Pancreas (tissue), 10 donors: ENCODE measurements at places on chromosomes 6 and 20. TPM values are rescaled to one million over a fixed set of nuclear protein-coding genes. Genes with fewer than 3 reads are reported as not detected.

CBLN4 gene
- total RNA-seq, result 1.0 TPM

GRCh38 chr6:125208625-125209249, 55.2 kb downstream of the TPD52L1 start:
- DNase-seq, result no peak

DNA sequence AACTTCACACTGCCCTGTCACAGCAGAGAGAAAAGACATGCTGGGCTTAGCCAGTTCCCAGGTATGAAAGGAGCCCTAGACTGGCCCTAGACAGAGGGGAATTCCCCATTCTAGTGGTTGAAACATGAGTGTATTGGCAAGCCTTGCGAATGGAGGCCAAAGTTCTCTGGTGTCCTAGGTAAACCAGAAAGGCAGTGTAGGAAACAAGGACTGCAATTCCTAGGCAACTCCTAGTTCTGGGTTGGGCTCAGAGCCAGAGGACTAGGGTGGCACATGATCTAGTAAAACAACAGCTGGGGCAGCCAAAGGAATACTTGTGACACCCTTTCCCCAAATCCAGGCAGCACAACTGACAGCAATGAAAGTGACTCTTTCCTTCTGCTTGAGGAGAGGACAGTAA, 265.0 kb upstream of the EPHA7 start:
- no peak for DNase-seq

GRCh38 chr6:36618366-36619355, 24.5 kb downstream of the SRSF3 start:
- no peak for DNase-seq

PGC gene
- 24.4 TPM for total RNA-seq

- no peak for DNase-seq
Measured at GRCh38 chr6:148776321-148777308, 29.8 kb downstream of the UST start.

TRAPPC3L gene
- total RNA-seq, result not detected

DNA sequence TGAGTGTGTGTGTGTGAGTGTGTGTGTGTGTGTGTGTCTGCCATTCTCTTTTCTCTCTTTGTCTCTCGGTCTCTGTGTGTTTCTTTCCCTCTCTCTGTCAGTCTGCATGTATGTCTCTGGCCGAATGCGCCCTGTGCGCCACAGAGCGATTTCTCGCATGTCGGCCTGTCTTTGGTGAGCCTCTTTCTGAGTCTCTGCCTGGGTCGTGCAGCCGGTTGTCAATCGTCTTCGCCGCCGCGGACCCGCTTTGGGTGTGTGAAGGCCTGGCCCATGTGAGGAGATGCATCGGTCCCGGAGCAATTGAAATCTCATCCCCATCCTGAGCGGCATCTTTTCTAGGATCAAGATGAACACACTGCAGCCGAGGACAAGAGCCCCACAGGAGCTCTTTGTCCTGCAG, 1567.2 kb upstream of the DEFB115 start:
- DNase-seq, result peak; percentile 59

ELOVL2 gene
- 1.3 TPM for total RNA-seq

DNA sequence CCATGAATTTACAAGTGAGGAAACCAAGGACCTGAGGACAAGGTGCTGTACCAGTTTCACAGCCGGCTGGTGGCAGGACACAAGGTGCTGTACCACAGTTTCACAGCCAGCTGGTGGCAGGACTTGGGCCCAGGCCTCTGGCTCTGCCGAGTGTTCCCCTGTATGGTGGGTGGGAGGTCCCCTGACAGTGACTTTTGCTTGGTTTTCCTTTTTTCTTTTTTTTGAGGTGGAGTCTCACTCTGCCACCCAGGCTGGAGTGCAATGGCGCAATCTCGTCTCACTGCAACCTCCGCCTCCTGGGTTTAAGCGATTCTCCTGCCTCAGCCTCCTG, 212.4 kb downstream of the LY86 start:
- no peak for DNase-seq

DNA sequence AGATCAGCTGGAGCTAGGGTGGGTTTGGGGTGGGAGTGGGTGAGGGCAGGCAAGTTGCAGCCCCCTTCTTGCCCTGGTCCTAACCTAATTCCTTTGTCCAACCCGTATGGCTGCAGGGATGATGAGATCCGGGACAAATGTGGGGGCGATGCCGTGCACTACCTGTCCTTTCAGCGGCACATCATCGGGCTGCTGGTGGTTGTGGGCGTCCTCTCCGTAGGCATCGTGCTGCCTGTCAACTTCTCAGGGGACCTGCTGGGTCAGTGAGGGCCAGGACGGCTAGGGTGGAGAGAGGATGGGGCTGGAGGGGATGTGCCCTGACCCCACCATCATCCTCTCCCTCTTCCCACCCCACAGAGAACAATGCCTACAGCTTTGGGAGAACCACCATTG, 12.0 kb downstream of the TMEM63B start:
- DNase-seq, result no peak

- peak; percentile 85 for DNase-seq
Measured at GRCh38 chr6:110874880-110875547, 429 bp downstream of the AMD1 start.

GRCh38 chr6:144999127-144999526, 714.0 kb downstream of the UTRN start:
- no peak for DNase-seq

DNA sequence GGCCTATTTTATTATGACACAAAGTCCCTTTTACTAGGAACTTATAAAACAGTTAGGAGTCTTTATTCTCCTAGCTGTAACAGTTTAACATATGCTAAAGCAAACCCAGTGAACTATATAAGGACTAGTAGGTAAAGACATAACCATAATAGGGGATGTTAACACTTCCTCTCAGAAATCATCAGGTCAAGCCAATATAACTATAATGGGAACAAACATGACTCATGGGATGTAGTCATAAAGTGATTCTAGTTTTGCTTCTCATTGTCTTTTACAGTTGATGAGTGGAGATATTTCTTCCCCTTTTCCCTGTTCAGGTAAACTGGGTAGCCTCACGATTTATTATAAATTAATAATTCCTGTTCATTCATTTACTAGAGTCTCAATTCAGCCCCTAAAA, 9.7 kb downstream of the PTCHD4 start:
- no peak for DNase-seq

DNA sequence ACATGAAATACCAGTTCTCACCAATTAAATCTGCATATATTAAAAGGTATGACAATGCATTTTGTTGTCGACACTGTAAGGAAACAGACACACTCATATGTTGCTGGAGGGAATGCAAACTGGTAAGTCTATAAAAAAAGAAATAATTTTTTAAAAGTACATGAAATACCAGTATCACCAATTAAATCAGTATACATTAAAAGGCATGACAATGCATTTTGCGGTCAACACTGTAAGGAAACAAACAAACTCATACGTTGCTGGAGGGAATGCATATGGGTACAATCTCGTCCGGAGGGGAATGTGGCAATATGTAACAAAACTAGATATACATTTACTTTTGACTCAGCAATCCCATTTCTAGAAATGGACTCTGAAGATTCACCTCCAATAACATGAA, 6.5 kb downstream of the ZNF322 start:
- DNase-seq, result no peak

GRCh38 chr6:21905531-21905930, 312.0 kb downstream of the SOX4 start:
- no peak for DNase-seq

FAM50B gene
- 8.1 TPM for total RNA-seq

C6orf15 gene
- not detected for total RNA-seq

- no peak for DNase-seq
Measured at GRCh38 chr6:53192682-53193188, 44.1 kb upstream of the GCM1 start.

GRCh38 chr6:34158876-34159275, 13.0 kb upstream of the GRM4 start:
- no peak for DNase-seq

DNA sequence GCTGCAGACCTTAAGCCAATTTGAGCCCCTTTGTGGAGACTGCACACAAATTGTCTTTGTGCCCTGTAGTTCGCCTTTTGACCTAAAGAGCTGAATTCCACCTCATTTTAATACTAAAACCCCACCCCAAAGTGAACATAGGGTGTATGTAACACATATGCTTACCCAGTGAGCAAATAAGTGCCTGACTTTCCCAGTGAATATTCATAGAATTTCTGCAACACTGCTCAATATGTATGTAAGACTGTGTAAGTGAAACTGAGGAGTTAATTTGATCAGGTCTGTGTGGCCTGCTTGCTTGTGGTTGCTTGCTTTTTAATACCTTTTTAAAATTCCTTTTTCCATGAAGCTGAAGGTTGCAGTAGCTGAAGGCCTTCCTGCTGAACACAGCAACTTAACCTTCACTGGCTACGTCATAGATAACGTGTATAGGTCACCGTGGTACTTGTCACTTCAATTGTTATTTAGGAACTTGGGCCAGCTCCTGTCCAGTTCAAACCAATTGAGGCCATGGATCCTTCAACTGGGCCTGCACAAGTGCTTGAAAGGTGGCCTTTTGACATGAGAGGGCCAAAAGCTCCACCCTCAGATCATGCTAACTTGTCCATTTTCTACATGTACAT, 131.7 kb upstream of the BTBD3 start:
- no peak for DNase-seq

GRCh38 chr6:30127238-30128093, 8.5 kb upstream of the TRIM40 start:
- DNase-seq, result peak; percentile 49

STMND1 gene
- total RNA-seq, result 1.3 TPM

DNA sequence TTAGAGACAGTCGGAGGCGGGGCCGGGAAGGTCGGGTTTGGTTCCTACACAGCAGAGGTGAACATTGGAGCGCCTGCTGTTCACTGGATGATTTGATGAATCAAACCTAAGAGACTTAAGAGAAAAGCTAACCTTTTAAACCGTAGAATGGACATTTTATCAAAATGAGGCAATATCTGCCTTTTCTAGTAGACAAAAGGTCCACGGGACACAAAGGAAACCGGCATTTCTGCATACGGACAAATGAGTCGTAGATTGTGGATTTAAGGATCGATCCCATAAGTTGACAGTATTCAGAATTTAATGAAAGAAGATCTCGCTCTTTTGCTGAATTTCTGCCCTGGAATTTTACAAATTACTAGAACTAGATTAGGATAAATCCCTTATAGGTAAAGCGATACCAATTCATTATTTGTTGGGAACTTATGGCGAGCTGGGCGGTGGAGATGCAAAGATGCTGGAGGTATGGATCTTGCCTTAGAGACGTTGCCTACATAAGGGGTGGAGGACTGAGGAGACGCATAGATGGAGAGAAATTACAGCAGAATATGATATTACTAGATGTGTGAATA, 400 bp downstream of the PAK1IP1 start:
- no peak for DNase-seq

DNA sequence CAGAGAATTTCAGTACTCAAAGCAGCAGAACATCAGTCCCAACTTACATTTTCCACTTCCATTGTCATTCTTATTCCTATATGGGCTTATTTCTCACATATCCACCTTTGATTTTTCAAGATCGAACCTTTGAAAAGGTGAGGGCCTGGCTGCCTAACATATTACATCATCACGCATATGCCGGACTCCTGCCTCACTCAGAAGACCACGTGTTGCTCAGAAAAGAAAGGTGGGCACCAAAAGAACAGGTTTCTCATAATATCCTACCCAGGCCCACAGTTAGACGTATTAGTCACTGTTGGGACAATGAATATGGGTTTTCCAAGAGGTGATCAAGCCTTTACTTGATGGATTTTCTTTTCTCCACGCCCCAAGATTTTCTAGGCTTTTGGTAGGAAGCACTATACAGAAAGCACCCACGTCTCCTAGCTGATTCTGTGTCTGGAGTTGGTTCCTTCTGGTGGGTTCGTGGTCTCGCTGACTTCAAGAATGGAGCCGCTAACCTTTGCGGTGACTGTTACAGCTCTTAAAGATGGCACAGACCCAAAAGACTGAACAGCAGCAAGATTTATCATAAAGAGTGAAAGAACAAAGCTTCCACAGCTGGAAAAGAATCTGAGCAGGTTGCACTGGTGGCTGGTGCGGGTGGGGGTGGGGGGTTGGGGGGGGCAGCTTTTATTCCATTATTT, 168.9 kb downstream of the ATXN1 start:
- DNase-seq, result no peak

TMEM244 gene
- not detected for total RNA-seq

- no peak for DNase-seq
Measured at GRCh38 chr6:33490198-33490597, 35.8 kb downstream of the ZBTB9 start.

GRCh38 chr6:131631625-131632289, 3.7 kb upstream of the MED23 start:
- no peak for DNase-seq

TGM3 gene
- total RNA-seq, result not detected

ARHGAP40 gene
- not detected for total RNA-seq

MLN gene
- total RNA-seq, result not detected

DNA sequence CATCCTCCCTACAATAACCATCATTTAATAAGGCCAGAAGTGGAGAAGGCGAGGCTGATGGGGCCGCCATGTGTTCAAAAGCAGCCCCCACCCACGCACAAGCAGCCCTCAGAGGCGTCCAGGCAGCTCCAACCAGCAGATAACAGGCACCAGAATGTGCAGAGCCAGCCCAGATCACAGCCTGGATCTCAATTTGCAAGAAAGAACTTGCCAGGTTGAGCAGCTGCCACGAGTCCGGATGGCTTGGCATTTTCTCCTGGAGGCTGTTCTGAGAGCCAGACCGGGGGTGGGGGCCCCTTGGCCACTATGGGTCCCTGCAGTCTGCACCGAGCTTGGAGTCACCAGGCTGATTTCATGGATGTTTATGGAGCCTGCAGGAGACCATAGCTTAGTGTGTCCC, 338.1 kb downstream of the PREX1 start:
- no peak for DNase-seq

GRCh38 chr6:135087803-135088202, 33.2 kb upstream of the HBS1L start:
- DNase-seq, result no peak

CNBD2 gene
- 4.7 TPM for total RNA-seq

DNA sequence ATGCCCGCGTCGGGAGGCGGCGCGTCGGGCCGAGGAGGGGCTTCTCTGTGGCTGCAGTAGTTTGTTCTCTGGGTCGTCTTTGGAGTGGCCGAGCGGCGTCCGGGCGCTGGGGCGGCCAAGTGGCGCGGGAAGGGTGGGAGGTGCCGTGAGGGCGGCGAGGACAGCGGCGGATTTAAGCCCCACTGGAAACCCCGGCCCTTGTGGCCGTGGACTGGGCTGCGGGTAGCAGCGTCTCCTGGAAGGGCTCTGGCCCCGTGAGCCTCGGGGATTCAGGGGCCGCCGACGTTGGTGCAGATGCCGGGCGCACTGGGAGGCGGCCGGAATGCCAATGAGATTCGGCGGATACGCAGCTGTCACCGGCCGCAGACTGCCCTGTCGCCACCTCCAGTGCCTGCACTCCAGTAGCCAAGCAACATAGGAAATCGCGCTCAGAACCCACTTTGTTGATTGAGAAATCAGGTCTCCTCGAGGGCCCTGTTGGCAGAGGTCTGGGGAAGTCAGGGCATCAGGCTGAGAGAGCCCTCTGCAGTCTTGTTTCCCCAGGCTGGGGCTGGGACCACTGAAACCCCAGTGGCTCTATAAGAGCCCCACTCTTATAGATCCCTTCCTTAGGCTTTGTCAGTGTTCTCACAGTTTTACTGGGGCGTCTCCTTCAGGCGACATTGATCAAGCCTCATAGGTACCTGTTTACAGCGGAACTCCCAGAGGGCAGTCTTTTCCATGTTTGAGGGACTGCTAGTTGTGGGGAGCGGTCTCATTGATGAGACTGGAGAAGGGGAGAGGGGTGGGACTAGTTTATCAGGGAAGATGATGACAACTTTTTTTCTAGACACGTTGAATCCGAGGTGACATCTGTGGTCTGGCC, 642 bp downstream of the GZF1 start:
- DNase-seq, result peak; percentile 32

CALHM4 gene
- not detected for total RNA-seq

ARFRP1 gene
- 13.9 TPM for total RNA-seq

- DNase-seq, result no peak
Measured at GRCh38 chr6:14240411-14241166, 123.0 kb downstream of the CD83 start.

CST5 gene
- total RNA-seq, result 0.63 TPM
